ENCODE measurements at places on chromosomes 3 and 15.

- DNase-seq: no peak
These were observed 53.8 kb downstream of the GASK1A start for GRCh38 chr3:43032646-43033628.

DNA sequence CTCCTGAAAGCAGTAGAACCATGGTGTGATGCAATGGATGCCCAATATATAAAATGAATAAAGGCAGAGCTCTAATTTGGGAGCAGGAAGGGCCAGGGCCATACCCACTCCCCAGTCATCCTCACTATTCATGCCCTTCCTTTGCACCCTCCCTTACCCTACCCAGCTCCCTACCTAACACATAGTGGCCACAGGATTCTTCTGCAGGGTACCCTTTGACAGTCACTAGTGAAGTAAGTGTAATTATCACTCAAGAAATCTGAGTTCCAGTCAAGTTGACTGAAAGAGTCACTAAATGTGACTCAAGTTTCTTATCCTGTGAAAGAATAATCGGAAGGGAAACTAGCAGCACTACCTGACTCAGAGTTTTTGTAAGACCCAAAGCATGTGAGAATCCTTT, 69.2 kb downstream of the RASA2 start:
- DNase-seq: no peak

GRCh38 chr3:132843851-132844553, 121.8 kb upstream of the NPHP3 start:
- DNase-seq: no peak

DNA sequence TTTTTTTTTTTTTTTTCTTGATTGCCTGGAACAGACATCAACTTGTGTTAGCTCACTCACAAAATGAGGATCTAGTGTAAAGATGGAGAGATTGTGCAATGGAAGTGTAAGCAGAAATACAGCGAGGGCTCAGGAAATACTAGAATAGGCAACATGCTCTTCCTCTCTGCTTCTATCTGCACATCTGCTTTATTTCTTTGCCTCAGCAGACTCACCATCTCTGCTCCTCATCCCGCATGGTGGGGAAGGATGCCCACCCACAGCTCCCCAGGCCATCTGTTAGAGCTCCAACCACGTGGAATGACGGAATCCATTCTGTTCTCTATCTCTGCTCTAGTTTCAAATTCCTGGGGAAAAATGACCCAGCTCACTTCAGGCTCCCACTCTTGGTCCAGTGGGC, 128.0 kb upstream of the ADAMTS9 start:
- no peak for DNase-seq

DNA sequence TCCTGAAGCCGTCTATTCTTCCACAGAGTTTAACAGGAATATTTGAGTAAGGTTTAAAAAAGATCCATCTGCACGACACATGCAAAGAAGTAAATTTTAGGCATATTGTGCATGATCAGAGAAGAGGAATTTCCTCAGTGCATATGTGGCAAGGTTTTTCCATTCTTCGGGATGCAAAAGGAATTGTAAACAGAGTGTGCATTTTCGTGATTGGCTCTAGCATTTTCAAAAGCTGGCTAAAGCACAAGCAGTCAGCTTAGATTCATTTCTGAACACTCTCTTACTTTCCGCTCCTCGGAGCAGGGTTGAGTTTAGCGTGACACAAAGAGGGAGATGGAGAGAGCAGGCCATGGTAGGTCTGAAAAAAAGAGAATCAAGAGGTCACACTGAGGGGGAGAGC, 128.2 kb downstream of the ADAMTS9 start:
- DNase-seq: no peak

Data from stimulated activated CD4-positive, alpha-beta T cell treated with anti-CD3 and anti-CD28 coated beads, Interleukin-2, amount 100 ng/mL, for 48 hours (primary cell).